Activated T-cell treated with anti-CD3 and anti-CD28 coated beads, Interleukin-2, amount 50 U/mL, for 4 hours (primary cell): ENCODE measurements at places on chromosomes 2 and 18. TPM values are rescaled to one million over a fixed set of nuclear protein-coding genes. Genes with fewer than 3 reads are reported as not detected.

The MROH2A gene
- total RNA-seq = not detected

The NCKAP5 gene
- total RNA-seq = 0.03 TPM

The CYP26B1 gene
- not detected for total RNA-seq

The CDH2 gene
- total RNA-seq = 0.22 TPM

The ABCG8 gene
- total RNA-seq = 0.05 TPM

The PDCD1 gene
- total RNA-seq = 77.3 TPM

The TUBA4B gene
- total RNA-seq = not detected

The PLGLB2 gene
- total RNA-seq = 0.16 TPM
